HepG2 (cell line): ENCODE measurements at places on chromosomes 5 and 9. TPM values are rescaled to one million over a fixed set of nuclear protein-coding genes. Genes with fewer than 3 reads are reported as not detected.

TEX10 gene
- total RNA-seq: 38.7 and 50.2 TPM in 2 replicates

CERCAM gene
- 4.2 and 9.0 TPM in 2 replicates for total RNA-seq

TMEM171 gene
- not detected in 2 replicates for total RNA-seq

KLF9 gene
- 5.7 and 7.2 TPM in 2 replicates for total RNA-seq
